Posterior cingulate gyrus (tissue), 11 donors: ENCODE measurements at places on chromosomes 1 and 21.

- peak; percentile 36 for DNase-seq
Measured at GRCh38 chr1:74343216-74343615, 108.0 kb downstream of the TNNI3K start.

DNA sequence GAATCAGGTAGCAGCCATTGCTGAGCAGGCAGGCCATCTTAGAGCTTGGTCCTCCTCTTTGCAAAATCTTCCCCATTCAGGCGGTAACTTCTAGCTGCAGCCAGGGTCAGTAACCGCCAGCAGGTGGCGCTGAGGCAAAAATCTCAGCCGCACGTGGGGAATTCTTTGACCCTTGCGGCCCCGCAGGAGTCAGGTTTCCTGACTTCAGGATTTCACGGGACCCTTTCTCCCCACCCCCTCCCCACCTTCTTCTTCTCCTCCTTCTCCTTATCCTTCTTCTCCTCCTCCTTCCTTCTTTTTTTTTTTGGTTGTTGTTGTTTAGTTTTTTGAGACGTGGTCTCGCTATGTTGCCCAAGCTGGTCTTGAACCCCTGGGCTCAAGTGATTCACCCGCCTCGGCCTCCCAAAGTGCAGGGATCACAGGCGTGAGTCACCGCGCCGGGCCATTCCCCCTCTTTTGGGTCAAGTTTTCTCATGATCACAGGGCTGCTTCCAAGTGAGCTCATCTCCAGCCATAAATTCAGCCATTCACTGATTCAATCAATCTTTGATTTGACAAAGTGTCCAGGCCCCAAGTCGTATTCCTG, 33.4 kb upstream of the TENT5B start:
- DNase-seq = peak; percentile 94

DNA sequence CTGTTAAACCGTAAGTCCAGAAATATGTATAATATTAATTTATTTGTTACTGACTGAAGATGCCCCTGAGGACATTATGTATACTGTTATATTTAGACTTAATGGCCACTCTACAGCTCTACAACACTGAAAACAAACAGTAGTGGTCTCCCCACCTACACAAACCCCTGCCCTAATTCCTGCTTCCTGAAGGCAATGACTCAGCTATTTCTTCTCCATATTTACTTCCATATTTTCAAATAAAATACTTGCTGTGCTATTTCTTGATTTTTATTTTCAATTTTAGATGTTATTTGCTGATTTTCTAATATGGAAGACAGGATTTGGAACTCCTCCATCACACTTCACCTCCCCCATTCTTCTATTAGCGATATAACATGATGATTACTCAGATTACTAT, 97.6 kb downstream of the PCNX2 start:
- DNase-seq = no peak

DNA sequence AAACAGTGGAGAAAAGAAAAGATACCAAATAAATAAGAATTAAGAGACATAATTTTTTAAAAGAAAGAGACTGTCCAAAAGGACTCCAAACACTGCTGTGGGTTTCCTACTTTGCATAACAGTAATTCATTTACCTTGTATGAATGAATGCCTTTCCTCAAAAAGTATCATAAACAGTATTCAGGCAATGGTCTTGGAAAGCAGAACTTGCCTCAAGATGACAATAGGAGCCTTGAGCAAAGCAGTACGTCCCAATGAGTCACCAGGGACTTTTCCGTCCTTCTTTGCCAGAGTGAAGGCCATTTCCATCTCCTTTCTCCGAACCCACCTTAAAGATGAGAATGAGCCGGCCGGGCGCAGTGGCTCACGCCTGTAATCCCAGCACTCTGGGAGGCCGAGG, 186.4 kb downstream of the ZBTB18 start:
- no peak for DNase-seq

GRCh38 chr1:235015291-235015985, 113.2 kb downstream of the TOMM20 start:
- DNase-seq = no peak

GRCh38 chr1:16048573-16049189, 5.1 kb downstream of the CLCNKB start:
- DNase-seq = no peak

DNA sequence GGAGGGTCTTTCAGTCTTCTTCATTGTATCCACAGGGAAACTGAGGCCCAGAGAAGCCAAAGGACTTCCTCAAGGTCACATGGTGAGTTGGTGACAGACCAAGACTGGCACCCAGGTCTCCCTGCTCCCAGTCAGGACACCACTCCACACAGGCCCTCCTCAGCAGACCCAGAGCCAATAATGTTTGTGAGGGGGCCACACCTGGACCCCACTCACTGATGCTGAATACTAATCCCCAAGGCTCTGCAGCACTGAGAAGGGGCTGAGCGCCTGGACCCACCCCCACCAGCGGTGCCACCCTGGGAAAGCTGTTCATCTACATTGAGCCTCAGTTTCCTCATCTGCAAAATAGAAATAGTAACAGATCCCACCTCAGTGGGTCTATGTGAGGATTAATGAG, 79.5 kb downstream of the GLIS1 start:
- DNase-seq = no peak

DNA sequence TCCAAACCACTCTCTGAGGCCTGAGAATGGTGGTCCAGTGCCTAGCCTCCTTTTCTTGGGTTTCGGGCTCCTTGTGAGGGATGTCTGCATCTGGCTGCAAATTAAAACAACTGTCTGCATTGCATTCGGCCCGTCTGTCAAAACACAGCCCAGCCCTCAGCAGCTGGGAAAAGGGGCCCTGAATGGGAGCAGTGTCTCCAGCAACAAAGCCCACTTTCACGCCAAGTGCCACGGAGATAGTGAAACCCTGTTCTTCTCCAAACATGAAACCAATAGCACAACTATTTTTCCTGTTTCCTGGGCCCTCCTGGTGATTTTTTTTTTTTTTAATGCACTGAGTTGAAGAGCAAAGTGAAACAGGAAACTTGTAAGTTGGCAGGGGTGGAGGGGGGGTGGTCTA, 138.4 kb downstream of the PLXNA2 start:
- peak; percentile 75 for DNase-seq

DNA sequence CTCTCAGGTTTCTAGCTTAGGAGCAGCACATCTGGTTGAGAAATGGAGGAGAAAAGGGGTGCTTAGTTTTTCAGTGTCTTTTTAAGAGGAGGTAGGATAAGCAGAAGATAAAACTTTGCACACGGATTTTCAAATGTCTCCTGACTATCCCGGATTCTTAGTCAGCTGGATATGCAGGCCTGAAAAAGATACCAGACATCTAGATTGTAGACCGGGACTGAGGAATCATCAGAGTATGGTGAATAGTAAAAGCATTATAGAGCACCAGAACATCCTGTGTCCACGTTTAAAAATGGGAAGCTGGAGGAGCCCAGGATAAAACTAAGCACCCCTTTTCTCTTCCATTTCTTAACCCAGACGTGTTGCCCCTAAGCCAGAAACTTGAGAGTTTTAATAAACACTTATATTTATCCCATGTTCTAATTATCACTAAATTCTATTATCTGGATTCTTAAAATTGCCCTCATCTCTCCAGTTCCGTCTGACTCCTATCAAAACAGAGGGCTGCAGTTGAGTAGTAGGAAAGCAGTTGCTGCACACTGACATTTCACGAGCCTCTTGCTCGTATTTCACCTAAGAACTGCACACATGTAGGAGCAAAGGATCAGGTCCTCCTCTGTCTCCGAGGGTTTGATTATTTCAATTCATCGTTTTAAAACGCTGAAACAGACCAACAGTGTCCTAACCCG, 609 bp downstream of the PIGK start:
- no peak for DNase-seq

DNA sequence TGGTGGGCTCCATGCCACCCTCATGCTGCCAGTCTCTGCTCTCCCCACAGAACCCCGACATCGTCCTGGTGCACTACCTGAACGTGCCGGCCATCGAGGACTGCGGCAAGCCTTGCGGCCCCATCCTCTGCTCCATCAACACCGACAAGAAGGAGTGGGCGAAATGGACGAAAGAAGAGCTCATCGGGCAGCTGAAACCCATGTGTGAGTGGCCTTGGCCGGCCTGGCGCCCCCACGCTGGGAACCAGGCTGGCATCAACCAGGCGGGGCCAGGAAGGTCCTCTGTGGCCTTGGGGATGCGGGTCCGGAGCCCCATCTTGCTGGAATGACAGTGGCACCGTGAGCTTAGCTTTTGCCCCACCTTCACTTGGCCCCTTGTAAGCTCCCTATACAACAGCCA, 130.7 kb upstream of the VAMP3 start:
- no peak for DNase-seq

DNA sequence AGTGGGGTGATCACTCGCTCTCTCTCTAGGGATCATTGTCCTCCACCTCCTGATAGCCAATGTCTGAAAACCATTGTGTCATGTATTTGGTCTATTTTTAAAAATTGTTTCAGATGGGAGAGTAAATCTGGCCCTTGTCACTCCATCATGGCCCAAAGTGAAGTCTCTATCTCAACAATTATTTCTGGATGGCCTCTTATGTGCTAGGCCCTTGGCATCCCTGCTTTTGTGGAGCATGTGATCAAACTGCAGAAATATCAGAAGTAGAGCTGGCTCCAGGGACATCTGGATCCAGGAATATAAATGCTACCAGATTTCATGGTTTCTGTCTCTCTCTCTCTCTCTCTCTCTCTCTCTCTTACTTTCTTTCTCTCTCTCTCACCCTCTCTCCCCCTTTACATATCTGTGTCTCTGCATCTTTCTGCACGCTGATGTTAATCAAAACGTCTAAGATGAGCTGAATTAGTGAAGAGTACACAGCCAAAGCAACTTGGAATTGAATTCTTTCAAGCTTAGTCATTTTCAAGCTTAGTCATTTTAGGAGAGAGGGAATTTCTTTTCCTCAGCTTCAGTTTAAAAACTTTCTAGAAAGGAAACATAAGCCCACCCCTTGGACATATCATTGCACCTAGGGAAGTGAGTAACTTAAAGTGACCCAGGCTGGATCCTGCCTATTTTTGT, 47.4 kb upstream of the DOCK7 start:
- DNase-seq = no peak

DNA sequence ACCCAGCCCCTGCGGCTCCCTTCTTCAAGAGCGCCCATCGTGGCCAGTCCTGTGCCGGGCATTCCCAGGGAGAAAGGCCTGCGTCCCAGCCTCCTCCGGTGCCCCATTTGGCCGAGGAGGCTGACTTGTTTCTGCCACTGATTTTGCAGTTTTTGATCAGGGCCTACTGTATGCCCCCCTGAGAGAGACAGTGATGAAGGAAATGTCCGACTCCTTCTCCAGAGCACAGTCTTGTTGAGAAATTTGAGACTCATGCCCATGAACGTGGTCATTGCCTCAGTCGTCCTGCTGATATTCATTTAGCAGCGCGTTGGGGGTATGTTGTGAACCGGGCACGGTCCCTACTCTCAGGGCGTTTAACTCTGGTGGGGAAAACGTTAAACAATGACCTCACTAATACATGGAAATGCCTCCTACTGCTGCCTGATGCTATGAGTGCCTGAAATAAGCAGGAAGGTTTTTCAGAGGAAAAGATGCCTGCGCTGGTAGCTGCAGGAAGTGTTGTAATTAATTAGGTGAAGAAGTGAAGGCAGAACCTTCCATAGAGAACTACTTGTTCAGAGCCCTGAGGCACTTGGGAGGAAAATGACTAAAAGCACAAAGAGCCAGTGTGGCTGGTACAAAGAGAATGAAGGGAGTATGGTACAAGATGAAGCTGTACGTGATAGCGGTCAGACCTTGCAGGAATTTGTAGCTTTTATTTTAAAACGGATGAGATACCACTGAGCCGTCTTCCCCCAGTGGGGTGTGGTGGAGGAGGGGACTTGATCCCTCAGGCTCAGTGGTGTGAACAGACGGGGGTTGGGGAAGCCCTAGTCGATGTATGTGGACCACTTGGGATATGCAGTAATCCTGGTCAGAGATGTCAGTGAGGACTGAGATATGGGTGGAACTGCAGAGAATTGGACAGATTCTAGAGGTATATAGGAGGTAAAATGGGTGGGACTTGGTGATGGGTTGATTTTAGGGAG, 730 bp downstream of the ZCCHC17 start:
- no peak for DNase-seq

DNA sequence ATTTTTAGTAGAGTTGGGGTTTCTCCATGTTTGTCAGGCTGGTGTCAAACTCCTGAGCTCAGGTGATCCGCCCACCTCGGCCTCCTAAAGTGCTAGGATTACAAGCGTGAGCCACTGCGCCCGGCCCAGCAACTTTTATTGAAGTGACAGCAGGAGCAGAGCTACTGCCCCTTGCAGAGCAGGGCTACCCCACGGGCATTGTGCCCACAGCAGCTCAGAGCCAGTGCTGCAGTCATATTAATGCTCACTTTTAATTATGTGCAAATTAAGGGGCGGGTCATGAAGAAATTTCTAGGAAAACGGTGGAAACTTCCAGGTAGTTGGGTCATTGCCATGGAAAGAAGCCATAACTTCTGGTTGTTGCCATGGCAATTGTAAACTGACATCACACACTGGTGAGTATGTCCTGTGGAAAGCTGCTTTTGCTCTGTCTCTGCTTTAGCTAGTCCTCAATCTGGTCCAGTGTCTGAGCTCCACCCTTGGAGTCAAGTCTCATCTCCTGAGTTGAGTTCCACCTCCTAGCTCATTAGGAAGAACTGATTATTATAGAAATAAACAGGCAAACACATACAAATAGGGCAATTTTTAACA, 127.3 kb upstream of the ADGRL4 start:
- no peak for DNase-seq

- no peak for DNase-seq
Measured at GRCh38 chr1:244297616-244298015, 154.1 kb downstream of the ADSS2 start.

- no peak for DNase-seq
Measured at GRCh38 chr1:33841494-33841893, 22.4 kb upstream of the HMGB4 start.

GRCh38 chr1:183276386-183277080, 90.5 kb downstream of the LAMC2 start:
- no peak for DNase-seq

- DNase-seq = no peak
Measured at GRCh38 chr1:77545970-77546369, 136.5 kb downstream of the ZZZ3 start.
